ENCODE measurements at places on chromosomes 12 and 14.
A peak's percentile ranks its signal among the peaks of the same experiment; 100 is the strongest.

- no peak for DNase-seq
These were observed 162.9 kb downstream of the ADGRD1 start for GRCh38 chr12:131116468-131117117.

GRCh38 chr14:69797573-69798338 is 715 bp upstream of the SLC10A1 start:
- DNase-seq, result no peak

DNA sequence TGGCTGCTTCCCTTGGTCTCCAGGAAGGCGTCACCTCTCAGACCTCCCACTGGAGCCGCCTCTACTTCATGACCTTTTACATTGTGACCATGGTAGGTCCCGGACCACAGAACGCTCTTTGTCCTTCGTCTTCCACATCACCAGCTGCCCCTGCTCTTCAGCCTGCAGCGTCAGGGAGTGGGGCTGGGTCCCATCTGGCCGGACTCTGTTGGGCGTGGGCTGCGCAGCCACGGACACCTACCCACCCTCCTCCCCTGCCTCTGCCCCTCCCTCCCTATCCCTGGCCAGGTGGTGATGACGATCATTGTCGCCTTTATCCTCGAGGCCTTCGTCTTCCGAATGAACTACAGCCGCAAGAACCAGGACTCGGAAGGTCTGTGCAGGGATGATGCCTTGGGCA is 43.3 kb downstream of the SLC8B1 start:
- DNase-seq, result no peak

DNA sequence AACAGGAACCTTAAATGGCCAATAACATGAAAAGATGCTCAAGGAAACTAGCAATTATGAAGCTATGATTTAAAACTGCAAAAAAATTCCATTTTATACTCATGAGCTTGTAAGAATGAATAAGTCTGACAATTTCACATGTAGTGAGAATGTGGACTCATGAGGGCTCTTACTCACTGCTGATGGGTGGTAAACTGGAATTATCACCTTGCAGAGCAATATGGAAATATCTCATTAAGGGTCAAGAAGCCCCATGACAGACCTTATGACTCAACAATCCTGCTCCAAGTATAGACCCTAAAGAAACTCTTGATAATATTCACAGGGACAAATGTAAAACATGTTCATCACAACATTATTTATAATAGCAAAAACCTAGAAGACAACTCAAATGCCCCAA is 23.5 kb upstream of the SMAGP start:
- DNase-seq, result no peak

DNA sequence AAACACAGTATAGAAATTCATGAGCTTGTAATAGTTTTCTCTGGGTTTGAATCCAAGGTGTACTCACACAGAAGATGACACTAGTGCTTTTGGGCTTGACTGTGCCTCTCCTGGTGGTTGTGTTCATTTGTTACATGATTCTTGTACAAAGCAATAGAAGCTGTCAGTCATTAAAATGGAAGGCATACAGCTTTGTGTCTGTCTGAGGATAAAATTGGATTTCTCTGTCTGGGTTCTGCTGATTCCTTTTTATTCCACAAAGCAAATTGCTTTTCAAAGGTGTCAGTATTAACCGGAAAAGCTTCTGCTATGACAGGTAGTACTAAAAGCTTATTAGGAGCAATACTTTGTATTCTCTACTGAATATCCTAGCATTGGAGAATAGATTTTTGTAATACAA is 361.2 kb downstream of the SLC6A15 start:
- DNase-seq, result no peak

GRCh38 chr12:15823360-15824128 is 34.4 kb upstream of the EPS8 start:
- DNase-seq, result no peak

GRCh38 chr14:68470361-68470760 is 322.5 kb downstream of the ZFP36L1 start:
- DNase-seq, result no peak

DNA sequence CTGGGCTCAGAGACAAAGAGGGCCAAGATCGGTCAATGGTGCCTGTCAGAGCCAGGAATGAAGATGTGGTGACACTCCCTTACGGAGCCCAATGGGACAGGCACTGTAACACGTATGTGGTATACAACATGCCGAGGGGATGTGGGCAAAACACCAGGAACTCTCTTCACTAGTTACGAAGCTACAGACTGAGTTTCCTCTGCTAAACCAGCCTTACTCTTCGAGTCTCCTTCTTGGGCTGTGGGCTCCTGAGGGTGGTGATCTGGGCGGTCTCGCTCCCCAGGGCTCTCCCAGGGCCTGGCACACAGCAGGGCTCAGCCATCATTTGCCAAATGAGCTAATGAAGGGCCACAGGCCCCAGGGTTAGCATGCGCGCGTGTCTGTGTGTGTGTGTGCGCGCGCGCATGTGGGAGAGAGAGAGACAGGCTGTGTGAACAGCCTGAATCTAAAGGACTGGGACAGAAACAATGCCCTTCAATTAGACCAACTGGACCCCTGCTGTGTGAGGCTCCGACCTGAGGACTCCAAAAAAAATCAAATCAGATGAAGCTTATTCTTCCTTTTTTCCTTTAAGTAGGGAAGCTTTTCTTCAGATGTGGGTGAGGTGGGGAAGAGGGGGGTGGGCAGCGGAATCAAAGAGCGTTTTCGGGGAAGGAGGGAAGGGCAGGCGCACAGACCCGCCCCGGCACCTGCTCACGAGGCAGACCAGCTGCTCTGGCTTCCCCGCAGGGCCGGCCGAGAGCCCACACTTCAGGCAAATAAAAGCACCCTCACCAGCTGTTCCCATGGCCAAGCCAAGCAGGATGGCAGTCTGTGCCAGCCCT is 42.5 kb downstream of the CCDC88C start:
- peak; percentile 95 for DNase-seq

DNA sequence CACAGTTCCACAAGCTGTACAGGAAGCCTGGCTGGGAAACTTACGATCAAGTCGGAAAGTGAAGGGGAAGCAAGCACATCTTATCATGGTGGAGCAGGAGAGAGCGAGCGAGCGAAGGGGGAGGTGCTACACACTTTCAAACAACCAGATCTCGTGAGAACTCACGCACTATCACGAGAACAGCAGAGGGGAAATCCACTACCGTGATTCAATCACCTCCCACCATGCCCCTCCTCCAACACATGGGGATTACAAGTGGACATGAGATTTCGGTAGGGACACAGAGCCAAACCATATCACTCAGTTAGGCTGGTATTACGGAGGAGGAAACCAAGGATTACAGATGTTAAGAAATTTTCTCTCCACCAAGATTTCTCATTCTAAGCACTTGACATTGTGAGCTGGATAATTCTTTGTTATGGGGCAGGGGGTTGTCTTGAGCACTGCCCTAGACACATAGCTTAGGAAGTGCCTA is 262.0 kb upstream of the G2E3 start:
- DNase-seq, result no peak

DNA sequence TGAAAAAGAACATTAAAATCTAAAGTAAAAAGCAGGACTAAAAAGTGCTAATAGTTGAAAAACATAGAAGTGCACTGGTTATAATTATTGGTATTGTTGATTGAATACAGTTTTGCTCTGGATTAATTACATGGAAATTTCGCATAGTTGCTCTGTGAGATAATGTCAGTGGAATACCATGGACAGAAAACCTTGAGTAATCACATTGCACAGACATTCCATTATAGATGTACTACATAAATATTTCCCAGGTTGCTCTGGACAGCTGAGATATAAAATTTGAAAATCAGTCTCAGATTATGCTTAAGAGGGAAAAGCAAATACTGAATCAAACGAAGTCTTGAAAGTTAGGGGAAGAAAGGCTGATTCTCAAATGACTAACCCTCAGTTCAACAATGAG is 439.3 kb upstream of the FLRT2 start:
- no peak for DNase-seq

DNA sequence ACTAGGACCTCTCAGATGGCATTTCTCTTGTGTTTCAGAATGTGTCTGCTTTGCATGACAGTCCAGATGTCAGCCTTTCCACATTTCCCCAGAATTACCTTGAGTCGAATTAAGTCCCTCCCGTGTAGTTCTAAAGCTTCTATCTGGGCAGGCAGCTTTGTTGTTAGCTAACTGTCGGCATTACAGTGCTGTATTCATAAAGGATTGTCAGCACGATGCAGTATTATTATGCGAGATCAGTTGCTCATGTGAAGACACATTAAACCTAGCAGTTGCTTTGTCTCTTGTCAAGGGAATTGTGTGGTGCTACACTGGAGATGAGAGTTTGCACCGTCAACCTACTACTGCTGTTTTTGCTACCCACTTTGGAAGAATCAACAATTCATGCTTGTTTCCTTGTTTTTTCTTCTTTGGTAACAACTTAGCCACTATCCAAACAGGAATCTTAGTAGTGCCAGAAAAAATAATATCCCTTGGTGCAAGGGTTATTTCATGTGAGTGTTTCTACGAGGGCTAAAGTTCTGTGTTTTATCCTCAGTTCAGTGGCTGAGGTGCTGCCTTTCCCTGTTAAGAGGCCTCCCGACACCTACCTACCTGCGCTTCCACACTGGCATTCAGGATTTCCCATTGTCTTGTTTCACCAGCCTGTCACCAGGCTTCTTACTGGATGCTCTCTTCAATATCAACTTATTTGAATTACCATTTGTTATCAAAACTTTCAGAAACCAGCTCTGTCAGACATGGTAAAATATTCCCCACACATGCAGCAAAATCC is 297.9 kb upstream of the G2E3 start:
- DNase-seq, result no peak

- peak; percentile 26 for DNase-seq
These were observed 35.1 kb downstream of the CCDC85C start for GRCh38 chr14:99568567-99569560.

- DNase-seq, result no peak
These were observed 7.7 kb downstream of the TBX5 start for GRCh38 chr12:114397978-114398881.

DNA sequence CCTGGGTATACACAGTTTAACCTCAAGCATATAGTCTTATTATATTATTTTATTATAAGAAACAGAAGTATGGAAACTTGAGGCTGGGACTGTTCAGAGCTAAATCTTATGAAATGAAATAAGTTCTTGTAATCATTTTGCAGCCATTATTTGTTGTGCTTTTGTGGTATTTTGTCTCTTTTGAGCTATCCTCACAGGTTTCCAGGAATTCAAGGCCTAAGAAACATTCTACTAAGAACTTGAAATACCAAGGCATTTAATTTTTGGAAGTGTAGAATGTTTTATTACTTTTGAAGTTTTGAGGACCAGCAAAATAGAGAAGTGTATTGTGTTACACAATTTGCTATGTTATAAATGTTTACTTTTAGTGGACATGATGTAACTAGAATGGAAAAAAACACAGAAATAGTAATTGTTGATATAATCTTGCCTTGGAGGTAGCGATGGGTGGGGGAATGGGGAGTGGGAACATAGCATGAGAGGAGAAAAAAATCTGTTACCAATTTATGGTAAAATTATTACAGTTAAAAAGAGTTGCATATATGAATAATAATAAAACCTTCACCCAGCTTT is 81.7 kb downstream of the CRADD start:
- DNase-seq, result no peak

DNA sequence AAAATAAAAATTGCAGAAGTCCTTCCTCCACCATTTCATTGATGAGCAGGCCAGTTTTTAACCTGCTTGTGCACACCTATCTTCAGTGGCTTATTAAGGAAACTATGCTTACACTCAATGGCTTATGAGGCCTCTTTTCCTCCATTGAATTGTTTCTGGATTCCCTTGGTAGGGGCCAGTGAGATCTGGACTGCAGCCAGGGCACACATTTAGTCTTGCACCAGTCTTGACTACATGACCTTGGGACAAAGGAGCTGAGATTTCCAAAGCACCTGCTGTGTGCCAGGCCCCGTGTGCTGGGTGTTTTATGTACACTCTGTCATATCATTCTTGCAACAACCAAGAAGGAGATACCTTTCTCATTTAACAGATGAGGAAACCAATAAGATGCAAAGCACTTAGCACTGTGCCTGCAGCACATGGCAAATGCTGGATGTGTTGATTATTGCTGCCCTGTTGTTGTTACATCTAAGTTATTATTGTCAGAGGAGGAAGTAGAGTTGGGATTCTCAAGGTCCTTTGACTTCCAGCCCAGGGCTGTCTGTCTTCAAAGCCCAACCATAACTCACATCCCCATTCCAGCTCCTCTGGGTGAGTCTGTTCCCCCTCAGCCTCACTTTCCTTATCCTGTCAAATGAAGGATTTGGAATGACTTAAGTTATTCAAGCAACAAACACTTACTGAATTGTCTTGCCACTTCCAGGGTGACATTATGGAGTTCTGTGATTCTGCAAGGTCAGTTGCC is 31.6 kb upstream of the RIN3 start:
- DNase-seq, result no peak

GRCh38 chr12:10158406-10158805 is 13.5 kb downstream of the OLR1 start:
- no peak for DNase-seq

DNA sequence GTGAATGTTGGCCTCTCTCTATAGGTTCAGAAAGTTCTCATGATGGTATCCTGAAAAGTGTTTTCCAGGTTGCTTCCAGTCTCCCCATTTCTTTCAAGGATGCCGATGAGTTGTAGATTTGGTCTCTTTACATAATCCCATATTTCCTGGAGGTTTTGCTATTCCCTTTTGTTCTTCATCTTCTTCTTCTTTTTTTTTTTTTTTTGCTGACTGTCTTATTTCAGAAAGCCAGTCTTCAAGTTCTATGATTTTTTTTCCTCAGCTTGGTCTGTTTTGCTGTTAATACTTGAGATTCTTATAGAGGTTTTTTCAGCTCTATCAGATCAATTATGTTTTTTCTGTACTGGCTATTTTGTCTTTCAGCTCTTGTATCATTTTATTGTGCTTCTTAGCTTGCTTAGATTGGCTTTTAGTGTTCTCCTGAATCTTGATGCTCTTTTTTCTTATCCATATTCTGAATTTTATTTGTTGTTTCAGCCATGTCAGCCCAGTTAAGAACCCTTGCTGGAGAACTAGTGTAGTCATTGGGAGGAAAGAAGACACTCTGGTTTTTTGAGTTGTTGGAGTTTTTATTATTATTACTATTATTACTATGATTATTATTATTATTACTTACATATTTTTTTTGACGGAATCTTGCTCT is 124.4 kb downstream of the FUT8 start:
- no peak for DNase-seq

DNA sequence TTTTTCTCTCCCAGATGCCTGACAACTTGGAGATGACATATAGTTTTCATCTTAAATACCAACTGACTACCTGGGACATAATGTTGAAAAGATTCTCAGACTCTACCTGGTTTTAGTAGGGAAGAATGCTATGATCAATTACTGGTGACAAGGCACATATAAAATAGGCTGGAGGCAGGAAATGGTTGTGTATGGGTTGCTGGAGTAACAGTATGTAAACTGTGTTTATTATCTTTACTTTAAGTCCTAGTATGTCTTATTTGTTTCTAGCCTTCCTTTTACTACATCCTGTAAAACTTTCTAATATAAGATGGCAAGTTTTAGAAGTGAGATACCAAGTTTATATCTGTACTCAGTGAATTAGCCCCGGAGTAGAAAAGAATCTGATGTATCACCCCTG is 98.1 kb downstream of the NUBPL start:
- no peak for DNase-seq

- DNase-seq, result no peak
These were observed 59.4 kb upstream of the FICD start for GRCh38 chr12:108455706-108456105.
